Vagina (tissue), 2 donors: ENCODE measurements at places on chromosomes 6 and 20.

GRCh38 chr20:51223183-51223720 lies 200.3 kb upstream of the KCNG1 start:
- DNase-seq, result no peak

DNA sequence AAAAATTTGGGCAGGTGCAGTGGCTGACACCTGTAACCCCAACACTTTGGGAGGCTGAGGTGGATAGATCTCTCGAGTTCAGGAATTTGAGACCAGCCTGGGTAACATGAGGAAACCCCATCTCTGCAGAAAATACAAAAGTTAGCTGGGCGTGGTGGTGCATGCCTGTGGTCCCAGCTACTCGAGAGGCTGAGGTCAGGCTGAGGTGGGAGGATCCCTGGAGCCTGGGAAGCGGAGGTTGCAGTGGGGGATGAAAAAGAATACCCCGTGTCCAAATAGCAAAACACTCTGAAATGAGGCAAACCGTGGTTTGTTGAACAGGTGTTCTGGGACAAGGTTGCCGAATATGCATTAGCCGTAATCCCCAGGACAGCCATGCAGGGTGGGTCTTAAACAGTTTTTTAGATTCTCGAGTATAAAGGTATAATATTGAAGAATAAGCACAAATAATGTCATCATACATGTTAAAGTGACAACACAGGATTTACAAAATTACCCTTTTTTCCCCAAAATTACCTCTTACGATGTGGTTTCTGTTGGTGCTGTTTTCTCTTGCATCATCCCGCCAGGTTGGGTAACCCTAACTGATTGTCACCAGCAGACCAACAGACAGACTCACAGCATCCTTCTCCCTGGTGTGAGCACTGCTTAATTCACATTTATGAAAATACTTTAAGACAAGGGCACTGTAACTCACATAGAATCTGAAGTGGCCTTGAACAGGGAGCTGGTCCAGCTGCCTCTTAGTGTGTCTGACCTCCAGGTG lies 9.1 kb downstream of the DNAJC5 start:
- no peak for DNase-seq

DNA sequence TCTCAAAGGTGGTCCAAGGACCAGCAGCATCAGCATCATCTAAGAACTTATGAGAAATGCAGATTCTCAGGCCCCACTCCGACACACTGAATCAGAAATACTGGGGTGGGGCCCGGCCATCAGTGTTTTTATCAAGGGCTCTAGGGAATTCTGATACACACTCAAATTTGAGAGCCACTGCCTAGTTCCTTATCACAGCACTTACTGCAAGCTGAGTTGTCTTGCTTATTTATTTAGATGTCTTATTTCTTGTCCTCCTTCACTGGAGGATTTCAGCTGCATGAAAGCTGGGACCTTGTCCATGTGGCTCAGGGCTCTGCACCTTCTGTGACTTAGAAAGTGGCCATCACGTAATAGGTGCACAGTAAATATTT lies 139.4 kb upstream of the RREB1 start:
- DNase-seq, result no peak

DNA sequence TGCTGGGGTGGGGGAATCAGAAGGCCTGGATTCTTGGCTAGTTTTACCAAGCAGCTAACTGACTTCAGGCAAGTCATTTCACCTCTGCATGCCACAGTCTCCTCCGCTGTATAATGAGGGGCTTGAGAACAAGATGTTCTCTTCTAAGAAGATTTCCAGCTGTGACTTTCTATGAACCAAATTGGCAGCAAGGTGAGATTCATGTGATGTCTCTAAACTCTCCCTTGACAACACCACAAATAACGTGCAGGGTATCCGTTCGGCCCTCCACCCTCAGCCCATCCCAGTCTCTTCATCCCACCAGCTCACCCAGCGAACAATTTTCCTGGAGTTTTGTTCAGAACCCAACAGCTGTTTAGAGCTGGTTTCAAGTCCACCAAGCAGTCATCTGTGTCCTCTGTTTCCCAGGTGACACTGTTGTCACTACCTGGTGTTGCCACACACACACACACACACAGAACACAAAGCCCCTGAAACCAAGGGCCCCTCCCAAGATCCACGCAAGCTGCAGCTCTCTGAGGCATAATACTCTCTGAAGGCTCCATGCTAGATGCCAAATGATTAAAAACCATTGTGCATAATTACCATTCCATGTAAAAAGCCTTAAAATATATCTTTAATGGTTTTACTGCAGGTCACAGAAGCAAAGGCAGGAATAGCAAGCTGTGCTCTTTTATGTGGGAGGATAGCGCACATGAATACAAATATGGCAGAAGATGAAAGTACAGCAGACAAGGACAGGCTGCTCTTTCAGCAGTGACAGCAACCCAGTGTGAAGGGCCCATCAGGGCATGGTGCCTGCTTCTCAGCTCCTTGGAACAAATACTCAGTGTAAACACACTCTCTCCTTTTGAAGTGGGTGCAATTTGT lies 48.2 kb downstream of the ARHGAP18 start:
- DNase-seq, result no peak

DNA sequence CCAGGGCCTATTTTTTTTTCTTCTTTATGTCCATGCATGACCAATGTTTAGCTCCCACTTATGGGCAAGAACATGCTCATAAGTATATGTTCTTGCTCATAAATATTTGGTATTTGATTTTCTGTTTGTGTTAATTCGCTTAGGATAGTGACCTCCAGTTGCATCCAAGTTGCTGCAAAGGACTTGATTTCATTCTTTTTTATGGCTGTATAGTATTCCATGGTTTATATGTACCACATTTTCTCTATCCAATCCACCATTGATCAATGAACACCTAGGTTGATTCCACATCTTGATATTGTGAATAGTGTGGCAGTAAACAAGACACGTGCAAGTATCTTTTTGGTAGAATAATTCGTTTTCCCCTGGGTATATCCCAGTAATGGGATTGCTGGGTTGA lies 78.1 kb downstream of the RTN4IP1 start:
- no peak for DNase-seq

GRCh38 chr6:166365806-166366205 lies 16.9 kb downstream of the MPC1 start:
- DNase-seq, result no peak

- DNase-seq, result no peak
Measured at GRCh38 chr6:156809034-156809433, 31.9 kb downstream of the ARID1B start.

GRCh38 chr6:136274062-136274461 lies 15.6 kb downstream of the BCLAF1 start:
- DNase-seq, result no peak

GRCh38 chr20:29296256-29297230 lies 1960.9 kb upstream of the DEFB115 start:
- no peak for DNase-seq

DNA sequence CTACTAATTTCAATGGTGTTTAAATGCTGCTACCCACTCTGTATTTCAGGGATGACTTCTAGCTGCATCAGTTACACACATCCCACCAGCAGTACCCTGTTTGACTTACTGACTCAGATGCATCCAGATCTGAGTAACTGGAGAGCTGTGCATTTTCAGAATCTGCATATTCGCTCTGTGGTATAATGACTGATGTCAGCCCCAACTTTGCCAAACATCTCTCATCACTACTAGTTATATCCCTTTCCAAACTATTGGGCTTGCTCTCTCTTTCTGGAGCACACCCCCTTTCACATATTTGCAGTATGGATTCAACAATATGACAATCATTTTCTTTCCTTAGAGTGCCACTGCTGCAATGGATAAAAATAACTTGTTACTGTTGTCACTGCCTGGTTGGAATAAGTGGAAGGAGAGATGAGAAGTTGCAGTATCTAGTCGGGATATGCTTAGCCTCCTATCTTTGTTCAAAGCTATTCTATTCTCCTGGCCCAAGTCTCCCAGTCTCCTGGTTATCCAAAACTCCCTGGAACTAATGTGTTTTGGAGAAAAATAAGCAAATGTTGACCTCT lies 3.3 kb upstream of the RSPO3 start:
- DNase-seq, result no peak

- no peak for DNase-seq
Measured at GRCh38 chr6:113820761-113821160, 36.4 kb upstream of the MARCKS start.

- no peak for DNase-seq
Measured at GRCh38 chr20:63697868-63698545, 1.6 kb downstream of the TNFRSF6B start.

DNA sequence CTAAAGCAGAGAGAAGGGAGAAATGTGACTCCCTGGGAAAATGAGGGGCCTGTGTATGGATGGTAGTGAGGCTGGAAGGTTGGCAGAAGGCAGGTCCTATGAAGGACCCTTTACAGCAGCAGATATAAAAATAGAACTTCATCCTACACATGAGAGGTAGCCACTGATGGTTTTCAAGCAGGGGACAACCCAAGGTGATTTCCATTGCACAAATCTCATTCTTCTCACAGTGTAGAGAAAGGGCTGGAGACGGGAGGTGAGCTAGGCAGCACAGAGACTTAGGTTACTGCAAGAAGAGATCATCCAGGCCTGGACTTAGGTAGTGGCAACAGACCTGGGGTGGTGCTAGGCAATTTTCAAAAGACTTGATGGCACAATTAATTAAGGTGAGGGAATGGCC lies 30.7 kb downstream of the TRAM2 start:
- no peak for DNase-seq

- no peak for DNase-seq
Measured at GRCh38 chr6:40558102-40558501, 29.1 kb downstream of the LRFN2 start.

DNA sequence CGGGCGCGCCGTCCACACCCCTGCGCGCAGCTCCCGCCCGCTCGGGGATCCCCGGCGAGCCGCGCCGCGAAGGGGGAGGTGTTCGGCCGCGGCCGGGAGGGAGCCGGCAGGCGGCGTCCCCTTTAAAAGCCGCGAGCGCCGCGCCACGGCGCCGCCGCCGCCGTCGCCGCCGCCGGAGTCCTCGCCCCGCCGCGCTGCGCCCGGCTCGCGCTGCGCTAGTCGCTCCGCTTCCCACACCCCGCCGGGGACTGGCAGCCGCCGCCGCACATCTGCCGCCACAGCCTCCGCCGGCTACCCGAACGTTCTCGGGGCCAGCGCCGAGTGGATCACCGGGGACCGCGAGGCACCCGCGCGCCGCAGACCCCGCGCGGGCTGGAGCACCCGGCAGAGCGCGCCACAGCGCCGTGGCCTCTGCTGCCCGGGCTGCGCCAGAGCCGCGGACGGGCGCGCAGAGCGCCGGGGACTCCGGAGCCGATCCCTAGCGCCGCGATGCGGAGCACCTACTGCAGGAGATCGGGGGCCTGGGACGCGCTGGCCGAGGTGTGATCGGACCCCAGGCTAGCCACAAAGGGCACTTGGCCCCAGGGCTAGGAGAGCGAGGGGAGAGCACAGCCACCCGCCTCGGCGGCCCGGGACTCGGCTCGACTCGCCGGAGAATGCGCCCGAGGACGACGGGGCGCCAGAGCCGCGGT lies at the start of gene BMP2:
TSS of gene BMP2 (plus strand) at position 151 of the 692 bp plus-strand sequence. CDS start 2,441 bp downstream, outside the sequence.
- DNase-seq, result no peak

DNA sequence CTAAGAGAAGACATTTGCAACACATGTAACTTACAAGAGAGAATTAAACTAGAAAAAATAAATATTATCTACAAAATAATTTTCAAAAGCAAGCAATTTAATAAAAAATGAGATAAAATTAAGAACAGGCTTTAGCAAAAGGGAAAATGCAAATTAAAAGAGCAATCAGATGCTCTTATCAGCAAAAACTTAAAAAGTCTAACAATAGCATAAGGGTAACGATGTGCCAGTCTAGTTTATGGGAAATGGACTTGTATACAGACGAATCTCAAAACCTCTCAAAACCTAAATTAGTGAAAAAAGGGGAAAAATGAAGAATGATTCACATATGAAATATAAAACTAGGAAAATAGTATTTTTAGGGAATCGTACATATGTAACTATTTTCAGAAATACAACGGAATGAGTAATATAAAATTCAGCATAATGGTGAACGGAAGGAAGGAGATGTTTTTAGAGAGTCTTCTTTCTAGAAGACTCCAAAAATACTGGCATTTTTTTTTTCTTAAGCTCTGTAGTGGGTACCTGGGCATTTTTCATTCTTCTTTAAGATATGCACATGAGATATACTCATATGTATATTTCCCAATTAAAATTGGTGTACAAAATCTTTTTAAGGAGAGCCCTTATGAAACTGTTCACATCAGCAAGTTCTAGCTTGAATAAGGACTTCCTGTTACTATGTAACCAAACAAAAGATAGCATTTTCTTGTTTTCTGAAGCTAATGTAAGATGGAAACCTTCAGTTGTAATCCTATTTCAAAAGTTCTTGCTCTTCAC lies 927 bp upstream of the MANEA start:
- DNase-seq, result no peak

GRCh38 chr6:36618366-36619355 lies 24.5 kb downstream of the SRSF3 start:
- DNase-seq, result no peak

- DNase-seq, result no peak
Measured at GRCh38 chr6:14544666-14545065, 427.1 kb downstream of the CD83 start.

DNA sequence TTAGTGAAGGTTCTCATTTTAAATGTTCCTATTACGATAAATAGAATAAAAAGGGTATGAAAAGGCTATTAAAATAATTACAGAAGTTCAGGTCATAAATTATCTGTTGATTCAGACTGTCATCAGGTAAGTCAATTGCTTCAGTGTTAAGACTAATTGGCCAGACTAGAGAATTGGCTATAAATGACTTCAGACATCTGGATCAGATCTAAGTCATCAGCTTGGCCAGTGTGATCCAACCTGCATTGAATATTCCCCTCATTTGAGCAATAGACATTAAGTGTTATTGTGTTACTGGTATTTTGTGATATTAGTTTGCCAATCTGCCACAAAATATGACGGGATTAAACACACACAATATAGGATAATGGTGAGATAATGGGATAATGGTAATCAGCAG lies 377.6 kb upstream of the CITED2 start:
- DNase-seq, result no peak

- no peak for DNase-seq
Measured at GRCh38 chr6:25278914-25279747, at the start of gene CARMIL1. Gene CARMIL1, plus strand, starts transcription at chr6:25279374. Its CDS starts 422 bp downstream, at chr6:25279796.

DNA sequence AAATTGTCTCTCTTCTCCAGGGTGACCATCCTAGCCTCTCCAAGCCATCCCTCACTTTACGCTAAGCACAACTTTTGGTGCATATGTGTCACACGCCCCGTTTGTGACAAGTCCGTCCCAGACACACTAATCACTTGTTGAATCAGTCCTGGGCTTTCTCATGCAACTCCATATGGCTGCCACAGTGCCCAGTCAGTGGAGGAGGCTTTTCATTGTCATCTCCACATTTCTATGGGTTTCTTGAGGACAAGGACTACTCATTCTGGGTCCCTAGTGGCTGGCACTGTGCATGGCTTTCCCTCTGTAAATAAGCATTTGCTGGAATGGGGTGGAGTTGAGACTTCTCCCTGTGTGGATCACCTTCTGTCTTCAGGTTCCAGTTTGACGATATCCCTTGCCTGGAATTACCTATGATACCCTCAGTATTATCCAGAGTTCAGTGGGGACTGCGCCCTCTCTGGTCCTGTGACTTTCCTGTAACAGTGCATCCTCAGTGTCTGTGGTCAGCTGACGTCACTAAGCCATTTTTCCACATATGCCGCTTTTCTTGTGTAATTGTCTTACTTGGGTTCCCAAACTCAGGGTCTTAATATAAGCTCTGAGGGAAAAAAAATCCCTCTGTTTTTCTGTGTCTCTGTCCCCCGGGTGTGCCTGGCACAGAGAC lies 59.8 kb upstream of the MYL9 start:
- DNase-seq, result no peak

GRCh38 chr6:129208415-129209034 lies 325.6 kb downstream of the LAMA2 start:
- DNase-seq, result no peak
